ENCODE measurements at places on chromosomes 5 and 9.
A peak's percentile ranks its signal among the peaks of the same experiment; 100 is the strongest.

- no peak for DNase-seq
These were observed 8.1 kb downstream of the ARPC5L start for GRCh38 chr9:124869986-124870560.

DNA sequence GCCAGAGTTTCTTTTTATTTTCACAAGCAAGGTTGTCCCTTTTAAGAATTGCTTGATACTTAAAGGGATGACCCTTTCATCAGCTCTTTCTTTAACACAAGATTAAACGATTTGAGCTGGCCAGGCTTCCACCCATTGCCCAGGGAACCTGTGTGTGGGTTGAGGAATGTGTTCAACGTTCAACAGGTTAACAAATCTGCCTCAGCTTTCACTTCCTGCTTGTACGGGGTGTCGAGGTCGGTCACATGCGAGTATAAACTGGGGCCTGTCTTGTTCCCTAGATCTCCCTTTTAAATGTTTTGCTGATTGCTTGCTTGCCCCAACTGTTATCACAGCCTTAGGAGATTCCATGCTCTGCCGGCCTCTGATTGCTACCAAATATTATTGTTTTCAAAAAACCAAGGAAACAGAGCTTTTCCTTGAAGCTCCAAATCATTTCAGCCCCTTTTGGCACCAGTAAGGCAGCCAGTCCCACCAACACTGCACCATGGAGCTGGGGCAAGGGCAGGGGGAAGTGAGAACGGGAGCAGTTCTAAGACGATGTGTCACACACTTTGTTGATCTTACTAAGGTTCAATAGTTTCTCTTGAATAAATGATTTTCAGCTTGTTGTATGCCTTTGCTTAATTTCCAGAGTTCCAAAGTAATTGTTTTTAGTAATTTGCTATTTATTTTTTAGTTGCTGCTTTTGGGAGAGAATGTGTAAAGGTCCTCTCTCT lies 10.7 kb upstream of the CLK4 start:
- no peak for DNase-seq

GRCh38 chr9:125822160-125822559 lies 75.0 kb downstream of the PBX3 start:
- no peak for DNase-seq

DNA sequence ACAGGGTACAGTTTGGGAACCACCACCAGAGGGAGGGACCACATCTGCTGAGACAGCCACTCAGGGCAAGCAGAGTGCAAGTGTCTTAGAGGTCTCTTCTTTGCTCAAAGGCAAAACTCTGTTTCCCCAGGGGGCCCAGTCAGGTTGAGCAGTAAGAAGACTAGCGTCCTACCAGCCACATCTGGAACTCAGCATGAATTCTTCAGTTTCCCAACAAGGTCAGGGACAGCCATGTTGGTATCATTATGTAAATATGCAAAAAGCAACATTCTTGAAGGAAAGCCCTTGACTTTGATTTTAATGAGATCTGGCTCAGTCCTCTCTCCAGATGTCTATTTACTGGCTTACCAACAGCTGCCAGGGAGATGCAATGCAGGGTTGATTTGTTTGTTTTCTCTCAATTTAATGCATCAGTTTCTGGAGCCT lies 46.7 kb downstream of the TGFBI start:
- DNase-seq = no peak

GRCh38 chr5:50691399-50692016 lies 25.1 kb downstream of the PARP8 start:
- DNase-seq = no peak

GRCh38 chr9:21015995-21016394 lies 15.4 kb downstream of the HACD4 start:
- no peak for DNase-seq

DNA sequence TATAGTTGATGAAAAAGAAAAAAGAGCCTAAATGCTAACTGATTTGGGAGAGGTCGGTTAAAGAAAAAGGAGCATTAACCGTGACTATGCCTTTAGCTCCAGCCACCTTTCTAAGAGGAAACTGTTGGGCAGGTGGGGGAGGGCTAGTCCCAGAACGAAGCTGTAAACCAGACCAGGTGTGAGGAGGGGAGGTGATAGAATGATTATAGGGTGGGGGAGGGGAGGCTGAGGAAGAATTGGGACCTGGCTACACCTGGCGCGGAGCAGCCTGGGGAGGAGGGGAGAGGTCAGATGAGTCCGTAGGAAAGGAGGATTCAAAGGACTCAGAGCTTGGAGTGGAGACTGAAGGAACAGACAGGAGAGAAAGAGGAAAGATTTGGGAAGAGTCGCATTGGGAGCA lies 73.4 kb downstream of the PHAX start:
- no peak for DNase-seq

DNA sequence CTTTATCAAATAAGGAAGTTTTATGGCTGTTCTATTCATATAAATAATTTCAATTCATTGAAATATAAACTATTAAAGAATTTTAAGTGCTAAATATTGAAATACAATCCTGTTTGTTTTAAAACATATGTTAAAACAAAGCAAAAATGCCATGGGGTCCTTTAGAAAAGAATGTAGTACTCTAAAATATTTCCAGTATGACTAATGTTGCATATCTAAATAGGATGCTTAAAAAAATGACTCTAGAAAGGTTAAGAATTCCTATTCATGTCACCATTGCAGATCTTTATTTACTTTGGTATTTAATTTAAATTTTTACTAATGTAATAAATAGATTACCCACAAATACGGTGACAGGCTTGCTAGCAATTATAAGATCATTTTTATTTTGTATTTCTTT lies 132.3 kb downstream of the ZNF608 start:
- DNase-seq = no peak

- DNase-seq = no peak
These were observed 141.6 kb downstream of the GHR start for GRCh38 chr5:42564689-42565356.

GRCh38 chr5:34475249-34475966 lies 180.7 kb upstream of the RAI14 start:
- no peak for DNase-seq

- no peak for DNase-seq
These were observed 204.8 kb upstream of the S1PR3 start for GRCh38 chr9:88786291-88787079.

GRCh38 chr5:76608833-76609232 lies 14.4 kb downstream of the F2RL2 start:
- DNase-seq = no peak

GRCh38 chr9:112604790-112605189 lies 113.1 kb downstream of the INIP start:
- DNase-seq = no peak

DNA sequence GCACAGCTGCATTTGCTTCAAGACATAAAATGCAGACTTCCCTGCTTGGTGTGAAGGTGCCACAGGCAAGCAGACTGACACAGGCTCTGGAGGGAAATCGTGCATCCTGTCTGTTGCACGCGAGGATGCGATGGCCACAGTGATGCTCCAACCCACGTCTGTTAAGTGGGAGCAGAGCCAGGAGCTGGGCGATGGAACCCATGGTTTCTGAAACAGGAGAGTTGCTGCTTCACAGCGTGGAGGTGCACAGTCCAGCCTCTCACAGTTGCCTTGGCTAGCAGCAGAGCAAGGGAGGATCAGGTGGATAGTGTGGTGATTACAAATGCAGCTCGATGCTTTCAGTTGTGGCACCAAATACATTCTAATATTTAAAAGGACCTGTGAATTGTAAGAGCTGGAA lies 108.8 kb downstream of the TENT4A start:
- DNase-seq = no peak

DNA sequence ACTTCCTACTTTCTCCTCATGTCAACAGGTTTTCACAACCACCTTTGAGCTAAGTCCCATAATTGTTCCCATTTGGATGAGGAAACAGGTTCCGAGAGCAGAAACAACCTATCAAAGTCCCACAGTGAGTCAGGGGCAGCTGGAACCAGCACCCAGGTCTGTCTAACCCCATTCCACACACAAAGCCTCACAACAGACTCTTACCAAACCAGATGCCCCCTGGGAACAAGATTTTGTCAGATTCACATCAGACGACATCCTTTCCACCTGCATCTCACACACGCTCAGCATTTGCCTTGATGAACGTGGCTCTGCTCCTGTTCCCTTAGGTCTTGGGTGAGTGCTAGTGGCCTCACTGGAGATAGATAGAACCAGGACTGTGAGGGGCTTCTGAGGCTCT lies 17.0 kb downstream of the SWI5 start:
- DNase-seq = no peak

- DNase-seq = no peak
These were observed 275.2 kb upstream of the CDH9 start for GRCh38 chr5:27313549-27313948.

DNA sequence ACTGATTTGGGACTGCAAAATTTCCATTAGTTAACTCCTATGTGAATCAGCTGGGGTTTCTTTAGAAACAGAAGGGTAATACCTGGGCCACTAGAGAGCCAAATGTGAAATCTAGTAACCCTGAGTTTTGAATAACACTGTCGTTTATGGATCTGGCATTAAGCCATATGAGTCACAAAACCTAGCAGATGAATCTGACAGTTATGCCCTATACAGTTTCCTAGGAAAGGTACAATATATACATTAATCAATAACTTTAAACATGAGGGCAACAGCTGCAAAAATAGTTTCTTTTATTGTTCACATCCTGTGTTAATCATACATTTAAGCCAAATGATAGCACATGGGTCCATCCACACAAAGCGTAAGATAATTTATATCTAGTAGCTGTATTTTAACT lies 56.9 kb downstream of the PAM start:
- no peak for DNase-seq

- no peak for DNase-seq
These were observed 102.4 kb upstream of the RFX3 start for GRCh38 chr9:3628239-3628638.

GRCh38 chr9:33225319-33226147 lies 14.4 kb upstream of the SPINK4 start:
- peak; percentile 54 for DNase-seq

- no peak for DNase-seq
These were observed 10.8 kb downstream of the UBLCP1 start for GRCh38 chr5:159273923-159274322.

- no peak for DNase-seq
These were observed 161.4 kb upstream of the ZNF462 start for GRCh38 chr9:106701611-106702010.

- no peak for DNase-seq
These were observed 200.9 kb upstream of the TRPM3 start for GRCh38 chr9:71322311-71322710.

DNA sequence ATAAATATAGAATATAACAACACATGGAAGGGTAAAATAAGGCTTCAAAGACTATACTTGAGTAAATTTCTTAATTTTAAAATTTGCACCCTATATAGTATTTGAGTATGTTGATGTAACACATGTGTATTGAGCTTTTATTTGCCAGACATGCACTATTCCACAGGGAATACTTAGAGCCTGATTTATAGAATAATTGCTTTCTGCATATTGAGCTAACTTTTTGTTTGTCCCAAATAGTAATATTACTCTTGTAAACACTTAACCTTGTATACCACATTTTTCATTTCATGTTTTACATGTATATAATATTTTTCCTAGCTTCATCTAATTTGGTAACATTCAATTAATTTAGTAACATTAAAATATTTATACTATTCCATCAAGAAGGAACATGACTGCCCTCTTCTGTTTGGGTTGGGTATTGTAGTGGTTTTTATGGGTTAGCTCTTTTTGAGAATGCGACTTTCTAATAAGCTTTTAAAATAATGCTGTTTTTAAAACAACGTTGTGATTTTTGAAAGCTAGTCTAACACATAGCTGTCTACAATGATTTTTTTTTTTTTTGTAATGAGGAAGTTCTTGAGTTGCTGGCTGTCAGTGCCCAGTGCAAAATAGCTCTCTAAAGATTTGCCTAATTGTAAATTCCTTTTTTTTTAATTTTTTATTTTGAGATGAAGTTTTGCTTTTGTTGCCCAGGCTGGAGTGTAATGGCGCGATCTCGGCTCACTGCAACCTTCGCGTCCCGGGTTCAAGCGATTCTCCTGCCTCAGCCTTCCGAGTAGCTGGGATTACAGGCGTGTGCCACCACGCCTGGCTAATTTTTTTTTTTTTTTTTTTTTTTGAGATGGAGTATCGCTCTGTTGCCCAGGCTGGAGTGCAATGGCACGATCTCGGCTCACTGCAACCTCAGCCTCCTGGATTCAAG lies 4.8 kb downstream of the SUB1 start:
- peak; percentile 49 for DNase-seq

DNA sequence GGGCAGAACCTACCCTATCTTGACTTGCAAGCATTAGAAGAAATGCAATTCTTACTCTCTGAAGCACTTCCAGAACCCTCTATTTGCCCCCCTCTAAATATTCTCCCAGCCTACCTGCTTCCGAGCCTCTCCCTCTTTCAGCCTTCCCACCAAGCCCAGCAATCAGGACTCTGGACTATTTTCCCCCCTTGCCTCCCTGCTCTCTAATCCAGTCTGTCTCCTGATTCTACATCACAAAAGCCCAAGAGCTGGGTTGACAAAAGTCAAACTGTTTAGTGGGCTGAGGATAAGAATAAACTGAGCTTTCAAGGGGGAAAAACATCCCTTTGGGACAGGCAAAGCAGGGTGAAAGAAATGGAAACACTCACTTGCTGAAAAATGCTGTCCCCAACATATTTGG lies 123.2 kb upstream of the KIF2A start:
- no peak for DNase-seq

DNA sequence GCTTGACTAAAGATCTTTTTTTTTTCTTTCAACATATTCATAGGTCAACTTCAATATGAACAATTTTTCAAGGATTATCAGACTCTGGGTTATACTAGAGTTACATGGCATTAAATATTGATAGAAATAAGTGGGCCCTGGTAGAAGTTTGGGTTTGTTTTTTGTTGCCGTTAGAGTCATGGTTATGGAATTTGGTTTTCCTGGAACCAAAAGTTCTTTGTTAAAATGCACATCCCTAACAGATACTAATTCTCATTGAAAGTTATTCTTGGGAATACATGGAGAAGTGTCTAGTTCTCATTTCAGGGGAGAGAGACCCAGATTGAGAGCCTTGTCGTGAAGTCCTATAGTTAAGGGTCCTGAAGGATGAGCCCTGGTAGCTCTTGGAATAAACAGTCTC lies 124.9 kb downstream of the FGF1 start:
- DNase-seq = no peak

DNA sequence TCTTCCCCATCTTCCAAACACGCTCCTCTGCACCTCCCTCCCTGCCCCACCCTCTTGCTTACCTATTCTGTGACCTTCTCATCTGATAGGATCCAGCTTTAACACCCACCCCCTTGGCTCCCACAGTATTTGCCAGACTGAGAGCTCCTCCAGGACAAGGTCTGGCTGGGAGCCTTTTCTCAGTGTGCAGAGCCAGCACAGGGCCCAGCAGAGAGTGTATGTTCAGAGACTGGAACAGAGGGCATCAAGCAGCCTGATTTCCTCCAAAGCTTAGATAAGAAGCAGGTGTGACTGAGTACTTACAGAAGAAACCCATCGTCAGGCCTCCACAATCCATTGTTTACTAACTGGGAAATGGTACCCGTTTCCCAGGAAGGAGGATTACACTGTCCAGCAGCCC lies 26.6 kb downstream of the LHX6 start:
- DNase-seq = no peak
